ENCODE measurements at places on chromosomes 12 and 14.

DNA sequence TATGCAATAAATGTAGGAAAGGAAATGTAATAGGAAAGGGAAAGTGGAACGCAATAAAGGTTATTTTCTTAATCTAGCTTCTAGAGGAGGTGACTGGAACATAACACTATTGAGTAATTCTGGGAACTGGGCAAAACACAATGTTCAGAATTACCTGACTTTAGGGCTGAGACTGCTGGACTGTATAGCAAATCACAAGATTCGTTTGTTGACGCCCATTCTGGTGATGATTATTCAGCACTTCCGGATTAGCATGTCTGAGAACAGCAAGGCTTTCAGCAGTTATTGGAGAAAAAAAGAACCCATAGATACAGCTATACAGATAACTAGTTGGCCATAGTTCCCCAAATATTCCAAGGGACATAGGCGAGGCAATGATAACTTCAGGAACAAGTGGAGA, 2.3 kb upstream of the KLRD1 start:
- no peak for DNase-seq

DNA sequence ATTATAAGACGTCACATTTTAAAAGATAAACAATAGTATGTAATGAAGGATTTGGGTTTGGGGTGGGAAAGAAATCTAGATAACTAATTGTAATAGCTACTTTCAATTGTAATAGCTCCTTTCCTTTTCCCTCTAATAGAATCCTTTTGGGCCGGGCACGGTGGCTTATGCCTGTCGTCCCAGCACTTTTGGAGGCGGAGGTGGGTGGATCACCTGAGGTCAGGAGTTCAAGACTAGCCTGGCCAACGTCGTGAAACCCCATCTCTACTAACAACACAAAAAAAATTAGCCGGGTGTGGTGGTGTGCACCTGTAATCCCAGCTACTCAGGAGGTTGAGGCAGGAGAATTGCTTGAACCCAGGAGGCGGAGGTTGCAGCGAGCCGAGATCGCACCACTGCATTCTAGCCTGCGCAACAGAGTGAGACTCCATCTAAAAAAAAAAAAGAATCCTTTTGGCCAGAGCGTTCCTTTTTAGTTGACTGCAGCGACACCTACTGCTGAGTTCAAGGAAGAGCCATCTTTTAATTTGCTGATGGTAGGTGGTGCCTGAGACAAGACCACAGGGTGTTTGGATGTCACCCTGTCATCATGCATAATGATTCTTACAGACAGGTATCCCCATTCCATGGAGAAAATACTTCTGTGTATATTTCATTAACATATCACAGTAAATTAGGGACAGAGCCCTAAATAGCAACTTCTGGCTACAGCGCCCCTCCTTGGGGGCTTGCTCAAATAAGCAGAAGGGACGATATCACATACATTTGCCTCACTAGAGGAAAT, 79.5 kb downstream of the ARMH4 start:
- peak; percentile 37 for DNase-seq

- no peak for DNase-seq
Observed at GRCh38 chr12:11723993-11724392, 74.5 kb downstream of the ETV6 start.

DNA sequence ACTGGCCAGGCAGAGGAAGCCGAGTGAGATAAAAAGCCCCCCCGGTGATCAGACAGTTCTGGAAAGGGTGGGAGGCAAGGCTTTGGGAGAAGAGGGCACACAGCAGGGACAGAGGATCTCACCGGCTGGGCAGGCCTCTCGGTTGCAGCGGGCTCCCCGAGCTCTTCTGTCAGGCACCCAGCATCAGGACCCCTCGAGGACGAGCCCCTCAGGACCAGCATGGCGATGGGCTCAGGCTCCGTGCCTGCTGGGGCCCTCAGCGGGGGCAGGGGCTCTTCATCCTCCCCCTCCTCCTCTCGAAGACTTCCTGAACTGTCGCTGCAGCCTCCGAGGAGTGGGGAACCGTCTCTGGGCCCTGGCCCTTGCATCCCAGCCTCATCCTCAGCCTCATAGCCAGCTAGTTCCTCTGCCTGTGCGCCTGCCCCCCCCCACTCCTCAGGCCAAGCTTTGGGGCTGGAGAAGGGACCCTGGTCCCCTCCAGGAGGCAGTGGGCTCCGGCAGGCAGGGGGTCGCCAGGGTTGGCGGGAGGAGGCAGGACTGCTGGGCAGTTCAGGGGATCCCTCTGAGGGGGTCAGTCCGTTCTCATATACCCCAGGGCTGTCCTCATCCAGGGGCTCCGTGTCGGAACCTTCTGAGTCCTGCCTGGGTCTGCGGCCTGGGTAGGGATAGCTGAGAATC, 3.4 kb upstream of the AP1G2 start:
- DNase-seq: no peak
